ENCODE measurements at places on chromosomes 5 and 9. TPM values are rescaled to one million over a fixed set of nuclear protein-coding genes. Genes with fewer than 3 reads are reported as not detected.

GRCh38 chr9:35828716-35829083 lies at the start of gene FAM221B:
FAM221B (minus strand) TSS chr9:35828732; CDS start chr9:35826161, 2,571 bp downstream.
- DNase-seq = peak; percentile 78

DNA sequence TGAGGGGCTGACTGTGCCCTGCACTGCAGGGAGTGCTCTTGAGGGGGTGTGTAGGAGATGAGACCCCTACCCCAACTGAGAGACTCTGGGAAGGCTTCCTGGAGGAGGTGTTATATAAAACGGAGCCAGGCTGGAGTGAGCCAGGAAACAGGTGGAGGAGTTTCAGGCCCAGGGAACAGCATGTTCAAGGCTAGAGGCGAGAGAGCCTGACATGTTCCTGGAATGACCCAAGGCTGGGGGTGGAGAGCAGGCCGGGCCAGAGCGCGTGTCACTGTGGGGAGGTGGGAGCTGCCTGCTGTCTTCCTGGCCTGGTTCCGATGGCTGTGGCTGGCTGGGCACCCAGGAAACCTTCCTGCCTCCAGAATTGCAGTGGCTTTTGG lies 48.7 kb downstream of the RXRA start:
- DNase-seq = no peak

GRCh38 chr5:68264024-68264956 lies 48.7 kb downstream of the PIK3R1 start:
- DNase-seq = no peak

The FST gene
- 0.81 TPM for total RNA-seq

The PDE6A gene
- total RNA-seq = 1.6 TPM
